ENCODE measurements at places on chromosomes 7 and 10.

DNA sequence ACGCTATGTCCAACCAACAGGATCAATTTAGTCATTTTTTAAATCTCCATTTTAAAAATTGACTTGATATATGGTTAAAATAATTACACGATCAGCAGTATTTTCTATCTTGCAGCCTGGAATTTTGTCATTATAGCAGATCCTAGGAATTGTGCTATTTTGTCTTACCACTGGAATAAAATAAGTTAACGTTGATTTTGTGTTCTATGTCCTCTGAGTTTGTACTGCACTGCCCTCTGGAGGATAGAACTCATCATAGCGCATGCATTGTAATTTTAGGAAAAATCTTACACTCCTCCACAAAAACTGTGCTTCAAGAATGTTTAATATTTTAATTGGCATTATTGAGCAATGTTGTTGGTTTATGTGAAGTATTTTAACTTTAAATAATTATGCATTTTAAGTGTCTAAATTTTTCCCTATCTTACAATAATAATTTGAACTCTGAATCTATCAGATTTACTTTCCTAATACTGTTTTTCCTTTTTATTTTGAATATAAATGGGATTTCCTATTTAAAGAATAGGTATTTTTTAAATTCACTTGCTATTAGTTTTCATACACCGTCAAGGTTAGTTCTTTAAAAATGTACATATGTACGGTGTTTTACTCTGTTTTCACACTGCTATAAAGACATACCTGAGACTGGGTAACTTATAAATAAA is 220.1 kb downstream of the PPP1R3A start:
- no peak for DNase-seq

DNA sequence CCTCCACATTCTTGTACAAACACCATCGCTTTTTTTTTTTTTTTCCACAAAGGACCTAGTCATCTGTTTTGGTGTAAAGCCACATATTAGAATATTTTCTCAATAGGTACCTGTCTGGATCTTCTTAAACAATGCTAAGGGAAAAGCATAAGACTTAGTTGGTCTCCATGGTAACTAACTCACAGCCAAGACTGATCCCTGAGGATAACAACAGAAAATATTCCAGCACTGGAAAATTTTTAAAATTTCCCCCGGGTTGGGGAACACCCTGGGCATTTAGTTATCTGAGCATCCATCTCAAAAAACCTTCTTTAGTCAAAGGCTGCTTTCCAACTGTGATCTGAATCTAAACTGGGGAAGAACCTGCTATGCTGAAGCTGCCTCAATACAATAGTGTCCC is 43.7 kb upstream of the CCDC6 start:
- no peak for DNase-seq

- no peak for DNase-seq
Observed at GRCh38 chr7:76507723-76508406, 2.5 kb upstream of the UPK3B start.

- DNase-seq: no peak
Observed at GRCh38 chr7:79376299-79377025, 77.0 kb downstream of the MAGI2 start.
